ENCODE measurements at places on chromosomes 3 and 15. TPM values are rescaled to one million over a fixed set of nuclear protein-coding genes. Genes with fewer than 3 reads are reported as not detected.

DNA sequence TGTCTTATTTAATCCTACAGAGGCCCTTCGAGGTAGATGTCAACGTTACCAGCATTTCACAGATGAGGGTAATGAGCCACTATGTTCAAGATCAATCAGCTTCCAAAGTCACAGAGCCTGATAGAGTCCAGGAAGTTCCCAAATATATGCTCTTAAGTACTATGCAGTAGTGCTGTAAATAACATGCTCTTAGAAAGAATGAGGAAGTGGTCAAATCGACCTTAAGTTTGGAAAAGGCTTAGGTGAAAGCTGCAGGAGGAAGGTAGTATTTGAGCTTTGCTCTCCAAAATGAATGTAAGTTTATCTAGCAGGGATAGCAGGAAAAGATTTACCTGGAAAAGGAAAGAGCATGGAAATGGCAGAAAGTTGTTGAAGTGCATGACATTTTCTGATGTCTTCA, 234.0 kb downstream of the RBMS3 start:
- DNase-seq, result no peak

DNA sequence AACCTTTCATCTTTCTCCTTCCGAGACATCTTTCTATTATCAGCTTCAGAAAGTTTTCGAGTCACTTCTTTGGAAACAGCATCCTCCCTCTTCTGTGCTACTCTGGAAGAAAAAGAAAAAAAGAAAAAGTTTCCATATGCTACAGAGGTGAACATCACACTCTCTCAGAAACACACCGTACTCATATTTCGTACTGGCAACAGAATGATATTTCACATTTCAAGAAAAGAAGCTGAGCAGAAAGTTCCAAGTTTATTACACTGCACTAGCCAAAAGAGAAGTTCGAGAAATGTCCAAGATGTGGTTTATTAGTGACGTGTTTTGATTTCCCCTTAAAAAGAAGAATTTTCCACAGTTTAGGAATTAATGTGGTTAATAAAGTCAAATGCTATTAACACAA, 6.0 kb downstream of the SSR3 start:
- DNase-seq, result no peak

- DNase-seq, result no peak
These were observed 283.4 kb upstream of the VEPH1 start for GRCh38 chr3:157786618-157787017.

NDN gene
- 16.0 TPM for total RNA-seq

DNA sequence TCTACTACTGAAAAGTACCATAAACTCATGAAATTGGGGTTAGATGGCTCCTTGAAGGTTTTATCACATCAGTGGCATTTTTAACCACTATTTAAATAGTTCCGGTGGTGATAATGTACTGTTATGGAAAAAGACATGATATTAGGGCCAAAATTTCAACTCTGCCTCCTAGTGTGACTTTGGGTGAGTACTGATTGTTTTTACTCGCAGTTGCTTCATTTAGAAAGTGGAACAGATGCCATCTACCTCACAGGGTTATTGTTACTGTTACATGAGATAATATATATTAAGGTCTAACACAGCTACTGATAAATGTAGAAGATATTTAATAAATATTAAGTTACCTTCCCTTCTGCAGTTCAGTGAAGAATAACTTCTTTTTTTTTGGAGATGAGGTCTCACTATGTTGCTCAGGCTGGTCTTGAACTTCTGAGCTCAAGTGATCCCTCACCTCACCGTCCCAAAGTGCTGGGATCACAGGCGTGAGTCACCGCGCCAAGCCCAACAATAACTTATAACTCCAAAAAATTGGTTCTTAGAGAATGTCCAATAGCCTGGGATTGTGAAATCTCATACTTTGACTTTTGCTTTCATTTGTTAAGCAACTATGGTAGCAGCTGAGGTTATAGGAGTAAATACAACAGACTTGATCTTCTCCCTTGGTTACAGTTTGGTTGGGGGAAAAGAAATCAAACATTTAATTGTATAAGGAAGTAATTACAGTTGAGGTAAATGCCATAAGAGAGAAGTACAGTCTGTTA, 48.3 kb downstream of the MEF2A start:
- DNase-seq, result peak; percentile 27

ZNF80 gene
- not detected for total RNA-seq

ELL3 gene
- 23.3 TPM for total RNA-seq

GOLGA6B gene
- total RNA-seq, result not detected

REC114 gene
- total RNA-seq, result not detected

OCA2 gene
- total RNA-seq, result 0.82 TPM

GRCh38 chr3:149307435-149307783, 26.0 kb downstream of the TM4SF18 start:
- no peak for DNase-seq

TPRA1 gene
- 23.4 TPM for total RNA-seq

- no peak for DNase-seq
These were observed 46.6 kb downstream of the XXYLT1 start for GRCh38 chr3:195224156-195224979.

TUSC7 gene
- total RNA-seq, result not detected

OTOL1 gene
- not detected for total RNA-seq

DNA sequence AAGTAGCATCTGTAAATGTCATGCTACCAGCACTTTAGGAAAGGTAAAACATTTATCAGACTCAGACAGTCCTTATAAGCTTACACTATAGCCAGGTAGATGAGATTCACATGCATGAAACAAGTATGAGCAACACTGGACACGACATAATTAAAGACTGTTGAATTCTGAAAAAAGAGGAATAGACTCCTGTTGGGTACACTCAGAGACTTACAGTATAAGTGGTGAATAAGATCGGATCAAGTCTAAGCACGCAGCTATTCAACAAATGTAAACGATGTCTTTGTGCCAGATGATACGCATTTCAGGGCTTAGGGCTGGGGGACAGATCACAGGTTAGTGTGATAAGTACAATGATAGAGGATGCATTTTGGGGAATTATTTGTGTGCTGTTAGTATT, 43.2 kb upstream of the SPPL2A start:
- DNase-seq, result no peak

ZBBX gene
- total RNA-seq, result not detected

- no peak for DNase-seq
These were observed 88.3 kb downstream of the RSL24D1 start for GRCh38 chr15:55108448-55108847.

DNA sequence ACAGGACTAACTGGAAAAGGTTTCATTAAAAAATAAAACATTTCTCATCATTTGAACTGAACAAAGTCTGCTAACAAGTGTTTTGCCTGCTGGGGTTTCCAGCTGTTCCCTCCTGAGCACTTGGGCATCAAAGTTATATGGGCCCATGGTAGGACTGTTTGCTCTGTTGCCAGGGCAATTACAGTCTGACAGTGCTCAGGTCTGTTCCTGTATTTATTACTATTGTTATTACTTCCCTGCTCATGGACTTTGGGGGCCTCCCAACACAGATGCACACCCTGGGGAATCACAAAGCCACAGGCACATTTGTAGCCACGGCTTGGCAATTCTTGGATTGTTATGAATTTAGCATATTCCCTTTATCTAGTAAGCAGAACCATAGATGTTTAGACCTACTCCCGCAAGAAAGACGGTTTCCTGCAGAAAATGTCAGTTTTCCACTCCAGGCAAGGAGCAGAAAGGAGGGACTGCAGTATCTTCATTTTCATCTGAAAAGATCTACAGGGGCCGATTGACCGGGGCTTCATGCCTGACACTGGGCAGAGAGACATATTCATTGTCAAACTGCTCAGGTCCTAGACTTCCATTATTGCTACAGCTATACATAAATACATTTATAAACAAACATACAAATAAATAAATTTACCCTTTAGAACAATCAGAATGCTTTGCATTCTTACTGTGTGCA, 580.2 kb downstream of the AGBL1 start:
- DNase-seq, result no peak

- no peak for DNase-seq
These were observed 6.1 kb upstream of the NR2E3 start for GRCh38 chr15:71804226-71804625.
